ENCODE measurements at places on chromosomes 13 and 19.

DNA sequence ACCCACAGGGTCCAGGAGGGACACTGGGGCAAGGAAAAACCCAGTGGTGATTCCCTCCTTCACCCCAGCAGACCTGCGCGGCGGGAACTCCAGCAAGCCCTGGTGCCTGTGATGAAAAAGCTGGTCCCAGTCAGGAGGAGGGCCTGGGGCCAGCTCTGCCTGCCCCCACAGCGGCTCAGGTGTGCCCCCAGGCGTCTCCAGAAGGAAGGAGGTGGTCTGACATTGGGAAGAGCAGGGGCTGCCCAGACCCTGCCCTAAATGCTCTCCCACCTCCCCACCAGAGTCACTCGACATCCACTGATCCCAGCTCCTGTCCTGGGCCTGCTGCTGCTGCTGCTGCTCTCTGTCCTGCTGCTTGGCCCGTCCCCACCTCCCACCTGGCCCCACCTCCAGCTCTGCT is 6.2 kb downstream of the PTH2 start:
- no peak for DNase-seq

- DNase-seq, result no peak
Measured at GRCh38 chr13:37627428-37627827, 28.9 kb upstream of the POSTN start.

- DNase-seq, result no peak
Measured at GRCh38 chr19:16943942-16944625, 55.3 kb downstream of the F2RL3 start.

- DNase-seq, result no peak
Measured at GRCh38 chr13:91280801-91281200, 66.7 kb upstream of the MIR17HG start.

GRCh38 chr13:113209759-113210421 is 477 bp downstream of the CUL4A start:
- peak; percentile 27 for DNase-seq

DNA sequence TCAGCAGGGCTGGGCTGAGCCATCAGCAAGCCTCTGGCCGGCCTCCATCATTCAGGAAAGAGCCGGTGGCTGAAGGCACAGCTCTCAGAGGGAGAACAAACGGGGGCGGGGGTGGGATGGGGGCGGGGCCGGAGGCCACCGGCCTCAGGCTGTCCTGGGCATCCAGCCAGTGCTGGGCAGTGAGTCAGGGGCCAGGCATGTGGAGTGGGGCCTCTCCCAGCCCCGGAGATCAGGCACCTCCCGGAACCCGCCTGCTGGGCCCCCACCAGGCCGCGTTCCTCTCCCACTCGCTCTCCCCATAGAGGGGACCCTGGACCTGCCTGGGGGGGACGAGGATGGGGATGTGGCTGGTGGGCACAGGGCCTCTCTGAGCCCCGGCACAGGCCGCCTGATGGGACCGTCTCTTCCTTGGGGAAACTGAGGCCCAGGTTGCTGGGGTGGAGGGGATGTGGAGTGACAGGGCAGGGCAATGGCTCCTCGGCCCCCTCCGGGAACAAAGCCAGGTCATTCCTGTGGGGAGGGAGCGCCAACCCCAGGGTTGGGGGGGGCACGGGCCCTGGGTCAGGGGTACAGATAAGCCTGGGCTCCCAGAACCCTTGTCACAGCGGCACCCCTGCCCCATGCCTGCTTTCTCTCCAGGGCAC is 12.9 kb downstream of the SPC24 start:
- DNase-seq, result no peak

DNA sequence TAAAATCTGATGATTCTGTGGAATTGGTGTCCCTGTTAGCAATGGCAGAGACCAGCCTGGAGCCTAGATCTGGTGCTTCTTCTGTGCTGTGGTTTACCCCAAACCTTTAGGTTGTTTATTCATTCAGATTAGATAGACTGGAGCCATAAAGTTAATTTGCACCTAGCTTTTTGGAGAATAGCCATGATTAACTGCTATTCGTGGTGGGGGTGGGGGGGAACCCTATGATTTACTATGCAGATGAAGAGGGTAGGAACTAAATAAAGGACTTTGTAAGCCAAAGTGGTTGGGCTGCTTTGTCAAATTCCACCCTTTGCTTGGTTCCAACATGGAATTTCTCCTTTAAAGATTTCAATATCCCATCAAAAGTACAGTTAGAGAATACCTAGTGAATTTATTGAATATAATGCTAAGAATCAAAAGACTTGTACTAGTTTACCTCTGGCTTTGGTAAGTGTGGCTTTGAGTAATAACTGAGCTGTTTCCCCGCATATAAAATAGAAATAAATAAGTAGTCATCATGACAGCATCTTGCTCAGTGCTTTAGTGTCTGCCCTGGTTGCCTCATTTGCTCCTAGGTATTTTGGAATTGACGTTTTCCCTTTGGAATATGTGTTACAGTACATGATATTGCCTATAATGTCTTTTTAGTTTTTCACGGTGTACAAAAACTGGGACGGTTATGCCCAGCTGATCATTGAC is 27.6 kb downstream of the SKA3 start:
- no peak for DNase-seq

DNA sequence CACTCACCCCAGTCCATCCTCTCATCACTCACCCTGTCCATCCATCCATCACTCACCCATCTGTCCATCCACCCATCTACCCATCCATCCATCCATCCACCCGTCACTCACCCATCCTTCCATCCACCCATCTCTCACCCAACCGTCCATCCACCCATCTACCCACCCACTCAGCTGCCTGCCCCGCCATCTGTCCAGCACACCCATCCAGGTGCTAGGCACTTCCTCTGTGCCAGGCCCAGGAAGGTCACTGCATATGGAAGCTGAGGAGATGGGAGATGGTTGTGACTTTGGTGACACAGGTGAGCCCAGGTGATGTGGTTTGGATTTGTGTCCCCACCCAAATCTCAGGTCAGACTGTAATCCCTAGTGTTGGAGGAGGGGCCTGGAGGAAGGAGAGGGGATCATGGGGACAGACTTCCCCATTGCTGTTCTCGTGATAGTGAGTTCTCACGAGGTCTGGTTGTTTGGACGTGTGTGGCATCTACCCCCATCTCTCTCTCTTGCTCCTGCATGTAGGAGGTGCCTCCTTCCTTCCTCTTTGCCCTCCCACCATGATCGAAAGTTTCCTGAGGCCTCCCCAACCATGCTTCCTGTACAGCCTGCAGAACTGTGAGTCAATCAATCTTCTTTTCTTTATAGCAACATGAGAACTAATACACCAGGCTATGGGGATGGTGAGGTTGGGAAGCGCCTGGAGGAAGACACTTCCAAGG is 15.9 kb upstream of the C13orf46 start:
- DNase-seq, result no peak

GRCh38 chr13:75285310-75285709 is 196.7 kb downstream of the TBC1D4 start:
- no peak for DNase-seq

GRCh38 chr13:50437252-50437651 is 406.2 kb downstream of the DLEU7 start:
- no peak for DNase-seq

- no peak for DNase-seq
Measured at GRCh38 chr13:100089465-100090032, 656 bp downstream of the PCCA start.

GRCh38 chr13:98784666-98785065 is 32.2 kb upstream of the SLC15A1 start:
- no peak for DNase-seq

DNA sequence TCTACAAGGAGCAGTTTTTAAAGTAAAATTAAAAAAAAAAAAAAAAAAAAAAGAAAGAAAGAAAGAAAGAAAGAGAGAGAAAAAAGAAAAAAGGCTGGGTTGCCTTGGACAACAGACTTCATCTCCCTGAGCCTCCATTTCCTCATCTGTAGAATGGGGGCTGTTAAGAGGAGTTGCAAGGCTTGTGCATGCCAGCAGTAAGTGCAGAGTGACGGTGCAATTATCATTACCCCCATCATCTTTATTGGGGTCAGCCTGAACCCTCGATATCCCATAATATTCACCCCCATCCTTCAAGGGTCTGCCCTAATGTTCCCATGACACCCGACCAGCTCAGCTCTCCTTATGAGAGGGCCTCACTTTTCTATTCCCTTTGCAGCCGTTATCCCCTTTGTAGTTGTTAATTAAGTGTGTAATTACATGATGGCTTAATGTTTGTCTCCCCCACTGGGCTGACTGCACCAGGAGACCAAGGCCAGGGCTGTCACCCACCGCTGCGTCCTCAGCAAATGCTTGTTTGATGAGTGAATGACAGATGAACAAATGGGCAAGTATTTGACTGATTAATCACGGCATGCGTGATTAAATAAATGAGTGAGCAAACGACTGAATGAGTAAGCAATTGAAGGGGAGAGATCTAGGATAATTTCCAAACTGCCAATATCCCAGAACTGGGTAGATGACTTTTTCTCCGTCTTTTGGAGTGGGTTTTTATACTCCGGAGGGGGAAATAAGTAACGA is 10.1 kb downstream of the FOSB start:
- no peak for DNase-seq

GRCh38 chr13:33677215-33677614 is 140.7 kb upstream of the RFC3 start:
- DNase-seq, result no peak

GRCh38 chr13:113973218-113974164 is at the start of gene C13orf46:
TSS of gene C13orf46 (minus strand) at chr13:113974076. CDS start at chr13:113973997, 79 bp downstream.
- no peak for DNase-seq

Measured in activated CD4-positive, alpha-beta T cell treated with anti-CD3 and anti-CD28 coated beads for 24 hours (primary cell).